ENCODE measurements at places on chromosomes 16 and 17.

DNA sequence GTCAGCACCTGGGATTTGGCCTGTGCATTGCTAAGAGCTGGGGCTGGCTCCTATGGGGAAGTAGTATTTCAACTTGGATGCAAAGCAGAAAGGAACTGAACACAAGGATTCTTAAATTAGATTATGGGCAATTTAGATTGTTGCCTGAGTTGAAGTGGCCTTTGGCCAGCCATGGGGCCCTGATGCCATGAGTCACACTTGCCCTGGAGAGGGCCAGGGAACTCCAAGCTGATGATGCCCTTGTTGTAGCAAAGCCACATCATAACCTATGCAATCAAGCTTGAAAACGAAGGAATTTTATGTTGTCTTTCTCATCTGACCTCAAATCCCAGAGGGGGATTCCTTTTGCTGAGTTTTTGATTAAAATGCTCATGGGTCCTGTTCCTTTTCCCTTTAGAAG, 3.9 kb upstream of the SPATA32 start:
- DNase-seq, result no peak

- DNase-seq, result no peak
Observed at GRCh38 chr16:76346210-76346609, 69.0 kb downstream of the CNTNAP4 start.

DNA sequence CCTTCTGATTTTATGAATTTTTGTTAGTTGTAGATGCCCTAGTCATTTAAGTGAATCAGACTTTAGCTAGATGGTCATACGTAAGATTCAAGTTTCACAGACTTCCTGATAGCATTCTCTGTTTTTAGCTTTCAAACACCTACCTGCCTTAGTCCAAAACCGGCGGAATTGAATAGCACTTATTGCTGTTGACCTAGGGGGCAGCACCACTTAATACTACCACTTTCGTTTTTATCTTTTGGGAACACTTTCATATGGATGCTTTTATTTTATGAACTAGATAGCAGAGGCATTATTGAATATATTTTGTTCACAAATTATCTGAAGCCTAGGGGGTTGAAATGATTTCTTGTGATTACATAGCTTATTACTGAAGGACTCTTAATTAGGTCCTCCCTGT, 31.5 kb downstream of the TADA2A start:
- no peak for DNase-seq

DNA sequence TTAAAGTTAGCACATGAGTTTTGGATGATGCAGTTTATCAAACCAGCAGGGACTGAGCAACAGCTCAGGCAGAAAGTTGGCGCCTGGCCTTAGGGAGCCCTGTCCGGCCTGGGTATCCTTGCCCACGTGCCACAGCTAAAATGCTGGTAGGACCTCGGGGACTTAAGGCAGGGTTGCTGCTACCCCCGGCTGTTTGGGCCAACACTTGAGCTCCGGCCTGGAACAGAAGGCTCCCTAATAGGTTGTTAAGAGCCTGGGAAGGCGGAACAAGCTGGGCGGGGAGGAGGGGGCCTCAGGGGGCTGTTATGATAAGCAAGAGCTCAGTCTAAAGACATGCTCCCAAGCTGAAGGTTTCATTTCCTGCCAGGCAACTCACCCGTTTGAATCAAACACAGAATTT, 39.7 kb downstream of the CUEDC1 start:
- no peak for DNase-seq

All from vagina (tissue), 2 donors.